Mesendoderm (in vitro differentiated cells): ENCODE measurements at places on chromosomes 7 and 10.

- DNase-seq, result no peak
Observed at GRCh38 chr10:116210588-116211346, 62.2 kb downstream of the GFRA1 start.

GRCh38 chr7:141057788-141058187, 16.1 kb upstream of the TMEM178B start:
- no peak for DNase-seq

- DNase-seq, result no peak
Observed at GRCh38 chr10:3008518-3009195, 58.7 kb upstream of the PFKP start.

GRCh38 chr10:72250666-72251065, 23.1 kb upstream of the DDIT4 start:
- no peak for DNase-seq

- no peak for DNase-seq
Observed at GRCh38 chr10:93199191-93199751, 125.6 kb downstream of the CYP26A1 start.

DNA sequence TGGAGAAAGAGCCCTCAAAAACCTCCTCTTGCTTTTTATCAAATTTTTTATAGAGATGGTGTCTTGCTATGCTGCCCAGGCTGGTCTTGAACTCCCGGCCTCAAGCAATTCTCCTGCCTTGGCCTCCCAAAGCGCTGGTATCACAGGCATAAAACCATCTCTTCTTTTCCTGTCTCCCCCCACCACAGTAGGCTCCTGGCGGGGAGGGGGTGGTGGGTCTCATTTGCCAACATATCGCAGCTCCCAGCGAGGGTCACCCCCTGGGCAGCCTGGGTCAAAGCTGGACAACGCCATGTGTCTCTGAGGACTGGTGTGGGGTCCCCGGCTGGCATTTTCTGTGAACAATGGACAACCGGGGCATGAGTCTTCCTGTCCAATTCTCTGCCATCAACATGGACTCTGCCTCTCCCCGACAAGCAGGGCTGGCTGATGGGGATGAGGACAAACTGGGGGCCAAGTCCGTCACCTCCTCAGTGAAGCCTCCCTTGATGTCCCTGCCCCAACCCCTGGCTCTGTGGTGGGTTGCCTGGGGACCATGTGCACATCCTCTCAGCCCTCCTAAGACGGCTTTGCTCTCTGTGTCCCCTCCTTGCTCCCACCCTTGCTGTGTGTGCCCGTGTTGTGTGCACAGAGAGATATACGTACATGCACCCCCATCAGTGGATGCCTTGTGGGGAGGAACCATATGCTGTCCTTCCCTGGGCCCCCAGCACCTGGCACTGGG, 86.4 kb upstream of the GNA12 start:
- DNase-seq, result no peak

GRCh38 chr10:34637418-34637911, 177.6 kb downstream of the PARD3 start:
- DNase-seq, result peak; percentile 79

- DNase-seq, result no peak
Observed at GRCh38 chr10:119357412-119358151, 150.2 kb downstream of the GRK5 start.

GRCh38 chr10:33441561-33441960, 107.1 kb upstream of the NRP1 start:
- DNase-seq, result no peak

GRCh38 chr10:126903656-126904360, 1.4 kb upstream of the DOCK1 start:
- no peak for DNase-seq

DNA sequence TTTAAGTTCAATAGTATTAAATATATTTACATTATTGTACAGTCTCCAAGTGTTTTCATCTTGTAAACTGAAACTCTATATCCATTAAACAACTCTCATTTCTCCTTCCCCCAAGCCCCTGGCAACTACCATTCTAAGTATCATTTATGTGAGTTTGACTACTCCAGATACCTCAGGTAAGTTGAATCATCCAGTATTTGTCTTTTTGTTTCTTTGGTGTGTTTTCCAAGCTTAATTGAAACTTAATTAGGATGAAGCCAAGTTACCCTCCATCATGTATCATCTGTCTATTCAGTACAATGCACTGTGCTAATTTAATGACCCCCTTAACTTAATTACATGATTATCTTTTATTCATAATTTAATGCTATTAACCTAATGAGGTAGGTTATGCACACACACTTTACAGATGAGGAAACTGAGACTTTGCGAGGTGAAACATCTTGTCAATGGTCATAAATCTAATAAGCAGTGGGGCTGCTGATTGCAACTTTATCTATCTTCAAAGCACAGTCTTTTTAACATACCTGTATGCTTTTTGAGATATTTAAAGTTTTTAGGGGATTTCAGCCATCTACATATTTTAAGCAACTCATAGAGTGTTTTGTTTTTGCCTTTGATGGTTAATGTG, 663 bp downstream of the MACC1 start:
- no peak for DNase-seq

GRCh38 chr7:101783381-101784181, 33.8 kb upstream of the CUX1 start:
- DNase-seq, result no peak

DNA sequence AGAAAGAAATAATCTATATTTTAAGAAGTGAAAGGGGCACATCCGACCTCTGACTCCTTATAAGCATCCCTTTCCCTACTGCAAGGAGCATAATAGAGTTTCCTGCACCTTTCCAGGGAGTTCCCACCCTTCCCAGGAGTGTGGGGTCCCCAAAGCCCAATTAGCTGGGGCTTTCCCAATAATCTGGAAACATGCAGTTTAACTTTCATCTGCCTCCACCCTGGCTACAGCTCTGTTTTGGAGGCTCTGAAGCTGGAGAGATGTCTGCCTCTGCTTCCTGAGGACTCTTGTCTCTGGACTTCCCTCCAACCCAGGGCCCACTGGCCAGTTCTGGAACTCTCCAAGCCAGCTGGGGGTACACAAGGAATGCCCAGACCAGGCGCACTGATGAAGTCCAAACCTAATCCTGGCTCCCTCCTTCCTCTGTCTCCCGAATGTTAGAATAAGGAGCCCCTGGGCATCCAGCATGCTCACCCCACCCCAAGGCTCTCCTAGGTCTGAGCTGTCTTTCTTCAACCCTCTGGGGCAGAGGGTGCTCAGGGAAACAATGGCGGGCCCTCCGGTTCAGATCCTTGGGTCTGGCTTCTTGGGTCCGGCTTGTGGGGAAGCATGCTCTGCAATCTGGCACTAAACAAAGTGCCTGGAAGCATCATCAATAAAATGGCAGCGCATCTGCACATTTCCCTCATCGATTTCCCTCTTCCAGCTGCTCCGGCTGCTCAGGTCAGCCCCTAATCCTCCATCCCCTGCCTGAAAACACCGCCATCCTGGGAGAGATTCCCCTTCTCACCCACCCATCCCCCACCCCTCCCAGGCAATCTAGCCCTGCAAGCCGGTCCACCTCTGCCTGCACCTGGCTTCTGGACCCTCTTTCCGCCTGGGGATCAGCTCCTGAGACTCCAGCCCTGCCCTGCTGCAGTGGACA, 13.3 kb downstream of the HOXA4 start:
- DNase-seq, result no peak

GRCh38 chr10:103849880-103850571, 5.3 kb downstream of the SH3PXD2A start:
- DNase-seq, result no peak

- DNase-seq, result no peak
Observed at GRCh38 chr7:10239695-10240345, 733.9 kb upstream of the PHF14 start.

- DNase-seq, result no peak
Observed at GRCh38 chr7:128920913-128921582, 10.5 kb upstream of the KCP start.
